HuH-7.5 (cell line): ENCODE measurements at places on chromosomes 7 and 10.

GRCh38 chr10:59362144-59362958, at the start of gene FAM13C:
TSS of gene FAM13C (minus strand) at chr10:59362549. CDS start at chr10:59362460, 89 bp downstream.
- peak; percentile 34 for DNase-seq

DNA sequence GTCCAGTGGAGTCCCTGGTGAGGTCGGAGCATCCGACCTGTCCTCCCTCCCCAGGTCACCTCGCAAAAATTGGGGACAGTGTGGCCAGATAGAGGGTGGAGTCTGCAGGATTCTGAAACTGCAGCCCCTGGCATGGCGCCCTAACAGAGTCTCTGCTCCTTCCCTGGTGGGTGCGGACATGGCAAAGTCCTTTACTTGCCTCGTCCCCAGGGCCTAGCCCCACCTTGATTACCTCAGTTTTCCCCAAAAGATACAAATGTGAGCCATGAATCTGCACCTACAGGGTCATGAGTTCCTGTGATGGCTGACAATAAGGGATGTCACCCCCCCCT, 47.7 kb downstream of the NPVF start:
- no peak for DNase-seq

DNA sequence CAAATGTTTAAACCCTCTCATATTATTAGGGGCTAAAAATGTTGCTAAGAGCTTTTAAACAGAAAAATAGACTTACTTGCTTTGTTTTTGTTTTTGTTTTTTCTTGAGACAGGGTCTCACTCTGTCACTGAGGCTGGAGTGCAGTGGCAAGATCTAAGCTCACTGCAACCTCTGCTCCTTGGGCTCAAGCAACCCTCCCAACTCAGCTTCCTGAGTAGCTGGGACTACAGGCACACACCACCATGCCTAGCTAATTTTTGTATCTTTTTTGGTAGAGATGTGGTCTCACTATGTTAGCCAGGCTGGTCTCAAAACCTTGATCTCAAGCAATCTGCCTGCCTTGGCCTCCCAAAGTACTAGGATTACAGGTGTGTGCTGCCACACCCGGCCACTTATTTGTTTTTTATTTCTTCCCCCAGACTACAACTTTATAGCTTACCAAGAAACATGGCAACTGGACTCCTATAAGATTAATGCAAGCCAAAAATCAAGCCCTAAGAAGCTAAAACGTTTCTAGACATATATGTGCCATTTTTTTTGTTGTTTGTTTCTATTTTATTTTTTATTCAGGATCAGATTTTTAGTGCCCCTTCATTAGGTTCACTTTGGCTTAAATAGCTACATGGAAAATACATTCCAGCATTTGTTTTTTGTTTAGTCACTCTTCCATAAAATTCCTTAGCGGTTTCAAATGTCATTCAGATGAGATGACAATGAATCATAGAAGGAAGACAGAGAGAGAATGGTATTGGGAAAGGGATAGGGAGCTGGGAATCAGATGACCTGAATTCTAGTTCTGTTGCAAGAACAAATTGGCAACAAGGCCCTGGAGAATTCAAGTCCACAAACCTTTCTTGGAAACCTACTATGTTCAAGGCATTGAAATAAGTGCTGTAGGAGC, 163.4 kb upstream of the MKLN1 start:
- DNase-seq: no peak

GRCh38 chr7:135620980-135621850, 41.1 kb upstream of the STMP1 start:
- DNase-seq: peak; percentile 30

GRCh38 chr7:104548861-104549260, 220.5 kb downstream of the LHFPL3 start:
- no peak for DNase-seq

- DNase-seq: no peak
Observed at GRCh38 chr7:122416336-122416735, 111.8 kb upstream of the FEZF1 start.

GRCh38 chr10:24869354-24870015, 82.9 kb downstream of the PRTFDC1 start:
- DNase-seq: no peak

DNA sequence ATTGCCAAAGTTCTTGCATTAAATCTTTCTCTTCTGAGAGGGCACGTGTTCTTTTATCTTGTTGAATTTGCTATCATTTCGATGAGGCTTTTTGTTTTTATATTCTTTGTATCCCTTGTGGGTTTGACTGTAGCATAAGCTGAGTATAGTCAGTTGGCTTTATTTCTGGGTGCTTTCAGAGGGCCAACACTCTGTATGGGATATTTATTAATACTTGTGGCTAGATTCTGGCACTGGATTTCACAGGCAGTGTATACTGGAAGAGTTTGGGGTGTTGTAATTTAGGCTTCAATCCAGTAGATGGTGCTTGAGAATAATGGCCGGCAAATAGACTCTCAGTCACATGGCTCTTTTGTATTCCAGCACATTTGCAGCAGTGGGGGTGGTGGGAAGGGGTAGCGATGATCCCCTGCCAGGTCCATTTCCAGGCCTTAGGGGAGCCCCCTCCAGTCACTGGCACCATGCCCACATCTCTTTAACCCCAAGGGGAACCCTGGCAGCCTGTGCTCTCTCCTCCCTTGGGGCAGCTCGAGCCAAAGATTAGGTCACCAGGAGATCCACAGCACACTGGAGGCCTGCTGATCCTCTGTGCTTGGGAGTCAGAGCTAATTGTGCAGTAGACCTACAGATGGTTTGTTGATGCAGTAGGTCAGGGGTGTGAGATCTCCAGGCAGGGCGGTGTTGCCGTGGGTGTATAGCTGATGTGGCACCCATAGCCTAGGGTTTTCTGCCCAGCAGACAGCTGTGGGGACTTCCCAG, 81.8 kb downstream of the PTPN20 start:
- no peak for DNase-seq

- no peak for DNase-seq
Observed at GRCh38 chr7:105003275-105003674, 10.7 kb upstream of the KMT2E start.

GRCh38 chr7:54995610-54996363, 23.0 kb upstream of the EGFR start:
- no peak for DNase-seq

DNA sequence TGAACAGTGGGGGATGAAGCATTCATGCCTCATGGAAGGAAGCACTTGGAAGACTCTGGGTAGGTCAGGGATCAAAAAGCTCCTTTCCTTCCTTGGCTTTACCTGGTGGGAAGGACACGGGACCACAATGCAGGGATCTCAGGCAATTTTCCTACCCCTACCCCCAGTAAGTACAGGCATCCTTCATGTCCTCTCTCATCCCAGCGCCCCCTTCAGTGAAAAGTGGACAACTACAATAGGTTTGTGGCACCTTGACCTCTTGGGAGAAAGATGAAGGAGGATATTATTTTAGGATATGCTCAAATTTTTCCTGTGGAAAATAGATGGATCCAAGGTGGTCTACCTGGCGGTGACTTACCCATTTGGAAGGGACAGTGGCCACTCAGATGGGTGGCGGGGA, 16.5 kb downstream of the AFAP1L2 start:
- no peak for DNase-seq

GRCh38 chr7:97845622-97846203, 26.5 kb downstream of the ASNS start:
- no peak for DNase-seq

DNA sequence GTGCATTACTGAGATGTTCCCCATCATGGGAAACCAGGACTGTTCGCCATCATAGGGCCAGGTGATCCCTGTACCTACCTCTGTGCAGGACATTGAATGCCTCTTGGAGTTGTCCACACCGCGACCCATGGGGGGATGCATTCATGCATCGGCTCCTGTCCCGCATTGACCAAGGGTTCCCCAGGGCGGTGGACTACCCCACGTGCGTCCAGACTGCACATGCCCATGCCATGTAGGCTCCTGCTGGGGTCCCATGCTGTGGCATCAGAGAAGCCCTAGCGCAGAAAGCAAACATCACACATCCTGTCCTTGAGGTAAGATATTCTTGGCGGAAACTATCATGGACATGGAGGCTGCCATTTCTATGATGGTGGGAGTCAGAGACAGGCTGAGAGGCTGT, 121.6 kb upstream of the UNC5B start:
- no peak for DNase-seq

DNA sequence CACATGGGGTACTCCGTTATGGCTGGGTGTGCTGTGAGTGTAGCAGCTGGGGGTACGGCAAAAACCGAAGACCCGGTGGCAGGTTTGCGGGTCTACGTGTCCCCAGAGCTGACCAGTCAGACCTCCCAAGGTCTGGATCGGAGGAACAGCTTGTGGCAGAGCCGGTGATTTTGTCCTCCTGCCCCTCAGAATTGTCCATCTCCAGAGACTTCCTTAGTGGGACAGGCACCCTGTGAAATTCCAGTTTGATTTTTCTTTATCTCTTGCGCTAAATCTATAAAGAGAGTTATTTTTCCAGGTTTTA, 1.0 kb downstream of the EIF3B start:
- DNase-seq: no peak

- DNase-seq: no peak
Observed at GRCh38 chr7:41446606-41447449, 256.1 kb downstream of the INHBA start.

- DNase-seq: no peak
Observed at GRCh38 chr7:101104193-101104713, 19.0 kb downstream of the TRIM56 start.

- DNase-seq: no peak
Observed at GRCh38 chr7:18494821-18495408, 634 bp upstream of the HDAC9 start.

- DNase-seq: no peak
Observed at GRCh38 chr10:48634198-48634983, 29.5 kb upstream of the ARHGAP22 start.
